ENCODE measurements at places on chromosomes 11 and 22.

DNA sequence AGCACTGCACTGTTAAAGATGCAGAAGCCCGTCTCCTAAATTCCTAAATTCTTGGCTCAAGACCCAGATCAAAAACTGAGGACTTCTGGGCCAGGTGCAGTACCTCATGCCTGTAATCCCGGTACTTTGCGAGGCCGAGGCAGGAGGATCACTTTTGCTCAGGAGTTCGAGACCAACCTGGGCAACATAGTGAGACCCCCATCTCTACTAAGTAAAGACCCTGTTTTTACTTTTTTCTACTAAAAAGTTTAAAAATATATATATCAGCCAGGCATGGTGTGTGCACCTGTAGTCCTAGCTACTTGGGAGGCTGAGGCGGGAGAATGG lies 29.7 kb downstream of the PDGFB start:
- DNase-seq, result peak; percentile 8

- DNase-seq, result no peak
Observed at GRCh38 chr11:119254239-119254638, 48.1 kb downstream of the CBL start.

DNA sequence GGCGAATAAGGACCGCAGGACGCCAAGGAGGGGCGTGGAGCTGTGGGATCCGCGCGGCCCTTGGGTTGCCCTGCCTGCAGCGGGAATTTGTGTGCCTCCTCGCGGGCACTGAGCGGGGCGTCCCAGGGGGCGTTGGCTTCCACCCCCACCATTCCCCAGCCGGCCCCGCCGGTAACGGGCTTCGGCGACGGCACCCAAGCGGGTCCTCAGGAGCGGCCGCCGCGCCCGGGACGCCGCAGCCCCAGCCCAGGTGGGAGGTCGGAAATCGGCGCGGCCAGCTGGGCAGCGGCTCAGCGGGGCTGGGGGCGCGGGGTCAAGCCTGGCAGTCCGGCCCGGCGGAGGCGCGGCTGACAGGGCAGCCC lies 320 bp downstream of the CLTCL1 start:
- DNase-seq, result no peak

DNA sequence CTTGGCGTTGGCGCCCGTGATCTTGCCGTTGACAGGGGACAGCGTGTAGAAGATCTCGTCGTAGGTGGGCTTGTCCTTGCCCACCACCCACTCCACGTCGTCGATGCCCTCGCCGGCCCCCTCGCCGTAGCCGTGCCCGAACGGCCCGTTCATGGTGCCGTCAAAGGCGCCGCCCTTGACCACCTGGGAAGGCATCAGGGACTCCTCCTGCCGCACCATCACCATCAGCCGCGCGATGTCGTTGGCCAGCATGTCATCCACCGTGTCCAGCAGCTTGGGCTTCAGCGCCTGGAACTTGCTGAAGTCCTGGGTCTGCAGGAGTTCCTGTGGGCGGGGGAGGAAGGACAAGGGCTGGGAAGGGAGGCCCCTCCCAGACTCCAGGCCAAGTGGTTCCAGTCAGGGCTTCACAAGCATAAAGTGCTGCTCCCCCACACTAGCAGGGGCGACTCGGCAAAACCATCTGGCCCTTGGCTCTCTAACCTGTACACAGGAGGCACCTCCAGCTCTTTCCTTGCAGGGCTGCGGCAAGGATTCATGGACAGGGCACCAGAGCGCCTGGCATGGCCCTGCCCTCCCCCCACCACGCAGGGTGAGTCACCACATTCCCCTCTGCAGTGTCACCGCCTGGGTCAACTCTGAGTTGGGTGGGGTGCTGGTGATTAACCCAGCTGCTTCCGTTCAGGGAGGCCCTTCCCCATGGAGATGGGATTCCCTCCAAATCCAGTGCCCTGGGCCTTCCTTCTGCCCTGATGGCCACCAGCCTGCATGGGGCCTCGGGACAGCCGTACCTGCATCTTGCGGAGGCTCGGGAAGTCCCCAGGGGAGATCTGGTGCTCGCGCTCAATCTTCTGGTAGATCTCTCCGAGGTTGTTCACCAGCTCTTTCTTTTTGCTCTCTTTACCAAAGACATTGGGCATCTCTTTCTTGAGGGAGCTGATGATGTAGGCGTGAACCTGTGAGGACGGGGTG lies 10.4 kb upstream of the CDC42BPG start:
- peak; percentile 84 for DNase-seq

GRCh38 chr11:116646191-116646590 lies 126.6 kb downstream of the BUD13 start:
- no peak for DNase-seq

DNA sequence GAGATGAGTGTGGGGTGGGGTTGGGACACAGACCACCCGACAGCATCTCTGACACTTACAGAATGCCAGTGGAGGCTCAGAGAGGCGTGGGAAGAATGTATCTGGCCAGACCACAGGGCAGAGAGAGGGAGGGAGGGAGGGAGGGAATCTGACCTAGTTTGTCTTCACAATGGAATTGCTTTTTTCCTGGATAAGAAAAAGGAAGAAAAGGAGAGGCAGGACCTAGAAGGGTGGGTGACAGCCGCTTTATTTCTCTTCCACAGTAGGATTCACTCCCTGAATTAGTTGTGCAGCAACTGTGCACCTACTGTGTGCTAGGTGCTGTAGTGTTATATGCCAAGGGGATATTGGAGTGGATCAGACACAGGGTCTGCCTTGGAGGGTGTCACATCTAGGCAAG lies 3.7 kb downstream of the KCNK4 start:
- no peak for DNase-seq

- peak; percentile 69 for DNase-seq
Observed at GRCh38 chr22:48707763-48708557, 1119.7 kb downstream of the BRD1 start.

DNA sequence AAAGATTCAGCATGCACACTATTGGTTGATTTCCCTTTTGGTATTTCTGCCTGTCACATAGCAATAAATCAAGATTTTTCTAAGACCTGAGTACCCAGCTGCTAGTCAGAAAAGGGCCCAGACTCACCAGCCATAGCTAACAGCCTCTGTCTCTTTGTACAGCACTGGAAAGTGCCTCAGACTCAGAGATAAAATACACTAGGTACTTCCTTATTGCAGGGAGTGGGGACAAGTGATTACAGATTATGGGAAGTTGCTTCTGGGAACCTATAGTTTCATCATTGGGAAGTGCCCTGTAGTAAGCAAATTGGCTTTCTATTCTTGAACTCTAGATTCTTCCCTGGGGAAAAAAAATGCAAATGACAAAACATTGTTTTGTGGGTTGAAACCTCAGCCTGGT lies at the start of gene CASP5:
Gene CASP5 (minus strand): TSS at position 166 of the 400 bp plus-strand sequence. CDS start 32 bp downstream, at position 134.
- no peak for DNase-seq

- DNase-seq, result no peak
Observed at GRCh38 chr11:131165036-131165435, 205.4 kb upstream of the NTM start.

GRCh38 chr22:47633111-47633510 lies 870.7 kb downstream of the TBC1D22A start:
- no peak for DNase-seq

DNA sequence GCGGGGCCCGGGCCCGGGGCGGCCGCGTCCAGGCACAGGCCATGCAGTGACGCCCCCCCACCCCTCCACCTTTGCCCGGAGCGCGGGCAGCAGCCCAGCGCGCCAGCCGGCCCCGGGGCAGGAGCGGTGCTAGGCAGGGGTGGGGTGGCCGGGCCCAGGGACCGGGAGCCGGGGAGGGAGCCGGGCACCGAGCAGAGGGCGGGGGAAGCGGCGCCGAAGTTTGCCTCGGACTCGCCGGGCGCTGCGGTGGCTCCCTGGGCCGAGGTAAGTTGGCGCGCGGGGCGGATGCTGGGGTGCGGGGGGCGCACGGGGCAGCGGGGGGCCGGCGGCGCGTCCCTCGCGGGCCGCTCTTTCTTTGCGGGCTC lies 332 bp downstream of the TEAD1 start:
- DNase-seq, result no peak

DNA sequence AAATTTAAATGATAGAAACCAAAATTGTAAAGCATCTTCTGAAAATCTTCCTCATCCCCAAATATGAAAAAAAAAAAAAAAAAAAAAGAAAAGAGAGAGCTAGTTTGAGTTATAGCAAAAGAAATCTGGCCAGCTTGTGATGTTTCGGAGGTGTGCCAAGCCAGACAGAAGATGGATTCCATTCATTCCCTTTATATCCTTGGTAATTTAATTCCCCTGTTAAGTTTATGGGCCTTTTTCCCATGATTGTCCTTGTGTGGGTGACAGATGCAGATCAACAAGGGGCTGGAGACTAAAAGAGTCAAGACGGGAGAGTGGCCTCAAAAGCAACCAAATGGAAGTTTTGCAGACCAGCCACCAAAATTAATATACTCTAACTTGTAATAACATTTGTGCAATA lies 47.6 kb upstream of the PARVA start:
- DNase-seq, result no peak

DNA sequence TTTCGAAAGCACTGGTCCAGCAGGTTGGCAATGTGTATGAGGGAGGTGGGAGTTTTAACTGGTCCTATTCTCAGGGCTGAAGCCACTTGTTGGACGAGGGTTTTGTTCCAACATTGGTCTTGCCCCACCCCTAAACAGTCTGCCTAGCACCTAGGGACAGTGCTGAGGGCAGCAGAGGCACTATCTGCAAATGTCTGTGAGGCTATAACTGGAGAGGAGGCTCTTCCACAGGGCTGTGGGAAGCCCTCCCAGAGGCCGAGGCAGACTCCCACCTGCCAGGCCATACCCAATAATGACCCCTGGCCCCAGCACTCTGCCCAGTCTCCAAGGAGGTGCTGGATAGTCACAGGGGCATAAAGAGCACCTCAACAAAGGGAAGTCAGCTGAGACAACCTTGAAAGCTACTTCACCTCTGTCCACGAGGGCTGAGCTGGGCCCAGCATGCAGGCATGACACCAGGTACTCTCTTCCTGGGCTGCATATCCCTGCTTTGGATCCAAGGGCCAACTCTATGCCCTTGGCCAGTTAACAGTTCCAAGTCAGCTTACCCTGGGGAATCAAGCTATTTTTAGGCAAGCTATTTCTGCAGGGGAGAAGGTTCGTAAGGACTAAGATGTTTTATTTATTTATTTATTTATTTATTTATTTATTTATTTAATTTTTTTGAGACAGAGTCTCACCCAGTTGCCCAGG lies 40.2 kb upstream of the SLC25A1 start:
- DNase-seq, result no peak

DNA sequence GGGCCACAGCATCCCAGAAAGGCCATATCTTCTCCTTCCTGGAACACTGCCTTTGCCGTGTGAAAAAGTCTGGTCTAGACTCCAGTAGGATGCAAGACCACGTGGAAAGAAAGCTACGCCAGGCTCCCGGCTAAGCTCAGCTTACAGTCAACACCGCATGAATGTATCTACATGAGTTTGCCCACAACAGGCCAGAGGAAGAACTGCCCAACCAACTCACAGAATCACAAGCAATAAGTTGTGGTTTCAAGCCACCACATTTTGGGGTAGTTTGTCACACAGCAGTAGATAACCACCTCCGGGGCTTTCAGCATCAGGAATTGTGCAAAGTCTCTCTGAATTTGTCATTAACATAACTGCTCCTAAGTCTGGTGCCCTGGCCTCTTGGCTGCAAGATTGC lies 27.3 kb downstream of the HSPA8 start:
- no peak for DNase-seq

GRCh38 chr11:9150501-9150900 lies 59.1 kb upstream of the SCUBE2 start:
- no peak for DNase-seq

GRCh38 chr11:126992804-126993111 lies 7.8 kb downstream of the KIRREL3 start:
- DNase-seq, result no peak

DNA sequence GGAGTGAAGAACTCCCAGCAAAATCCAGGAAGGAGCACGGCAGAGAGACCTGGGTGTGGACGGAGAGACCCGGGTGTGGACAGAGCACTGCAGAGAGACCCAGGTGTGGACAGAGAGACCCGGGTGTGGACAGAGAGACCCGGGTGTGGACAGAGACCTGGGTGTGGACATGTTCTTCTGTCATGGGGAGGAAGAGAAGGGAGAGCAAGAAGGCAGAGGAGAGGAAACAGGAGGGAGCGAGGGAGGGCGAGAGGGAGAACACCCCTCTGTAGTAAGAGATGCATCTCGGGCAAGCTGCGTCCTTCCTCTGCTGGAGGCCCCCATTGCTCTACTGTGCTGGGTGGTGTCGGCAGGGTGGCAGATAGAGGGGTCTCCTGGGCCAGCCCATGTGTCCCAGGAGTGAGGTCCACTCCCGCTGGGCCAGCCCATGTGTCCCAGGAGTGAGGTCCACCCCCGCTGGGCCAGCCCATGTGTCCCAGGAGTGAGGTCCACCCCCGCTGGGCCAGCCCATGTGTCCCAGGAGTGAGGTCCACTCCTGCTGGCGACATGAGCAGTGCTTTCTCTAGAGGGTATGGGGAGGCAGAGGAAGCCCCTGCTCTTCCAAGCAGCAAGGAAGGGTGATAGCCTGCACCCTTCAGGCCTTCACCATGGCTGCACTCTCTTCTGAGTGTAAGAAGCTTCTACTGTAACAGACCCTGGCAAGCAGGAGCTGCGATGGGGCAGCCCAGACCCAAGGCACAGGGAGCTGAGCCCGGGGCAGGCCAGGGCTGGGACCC lies 934.2 kb downstream of the BRD1 start:
- DNase-seq, result no peak

DNA sequence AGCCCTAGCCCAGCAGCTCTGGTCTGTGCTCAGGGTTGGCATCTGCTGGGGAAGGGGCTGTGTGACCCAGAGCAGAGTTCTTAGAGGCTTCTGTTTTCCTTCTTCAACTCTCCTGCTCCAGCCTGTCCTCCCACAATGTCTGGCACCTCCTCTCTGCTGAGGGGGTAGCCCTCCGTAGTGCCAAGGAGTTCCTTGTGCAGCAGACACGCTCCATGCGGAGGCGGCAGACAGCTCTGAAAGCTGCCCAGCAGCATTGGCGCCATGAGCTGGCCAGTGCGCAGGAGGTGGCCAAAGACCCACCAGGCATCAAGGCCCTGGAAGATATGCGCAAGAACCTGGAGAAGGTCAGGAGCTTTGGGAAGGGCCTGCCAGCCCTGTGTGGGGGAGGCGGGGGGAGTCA lies 69.3 kb downstream of the CEP164 start:
- no peak for DNase-seq

- DNase-seq, result no peak
Observed at GRCh38 chr11:78946945-78947902, 372.6 kb upstream of the NARS2 start.

GRCh38 chr11:70059971-70060370 lies 18.1 kb upstream of the ANO1 start:
- DNase-seq, result no peak

GRCh38 chr11:7208391-7208790 lies 43.3 kb upstream of the SYT9 start:
- no peak for DNase-seq
